Smooth muscle cell of trachea (primary cell): ENCODE measurements at places on chromosomes 11 and 22. TPM values are rescaled to one million over a fixed set of nuclear protein-coding genes. Genes with fewer than 3 reads are reported as not detected.

The SMTN gene
- total RNA-seq = 130 and 173 TPM in 2 replicates

The TRIM29 gene
- 0.17 TPM in 1 of 2 replicates, not detected in the other for total RNA-seq

The ANGPTL5 gene
- total RNA-seq = 0.66 and 1.3 TPM in 2 replicates

The SHISAL1 gene
- 1.2 and 9.6 TPM in 2 replicates for total RNA-seq

The CLMP gene
- 222 and 262 TPM in 2 replicates for total RNA-seq

The COA4 gene
- total RNA-seq = 42.8 and 49.2 TPM in 2 replicates

The ATXN10 gene
- total RNA-seq = 175 and 241 TPM in 2 replicates

The LARGE1 gene
- 21.4 and 38.2 TPM in 2 replicates for total RNA-seq

The SGSM1 gene
- not detected in 2 replicates for total RNA-seq

The INS gene
- not detected in 2 replicates for total RNA-seq

The CYP2D6 gene
- 0.15 and 0.33 TPM in 2 replicates for total RNA-seq

The C11orf65 gene
- total RNA-seq = 1.8 and 2.3 TPM in 2 replicates

The ABTB2 gene
- total RNA-seq = 4.5 and 9.6 TPM in 2 replicates

The THRSP gene
- total RNA-seq = 0.15 TPM in 1 of 2 replicates, not detected in the other

The SOX10 gene
- total RNA-seq = not detected in 2 replicates

The OR51F2 gene
- total RNA-seq = not detected in 2 replicates

The KRTAP5-8 gene
- total RNA-seq = not detected in 2 replicates

The TIMP3 gene
- 282 and 614 TPM in 2 replicates for total RNA-seq

The CST6 gene
- 0.17 TPM in 1 of 2 replicates, not detected in the other for total RNA-seq

The MMP8 gene
- under 0.01 and 0.33 TPM in 2 replicates for total RNA-seq

The RBMXL2 gene
- total RNA-seq = not detected in 2 replicates

The CNTN5 gene
- total RNA-seq = not detected in 2 replicates

The PNPLA5 gene
- 0.50 TPM in 1 of 2 replicates, not detected in the other for total RNA-seq

The LRRC32 gene
- total RNA-seq = 5.4 and 48.3 TPM in 2 replicates

The MRGPRX3 gene
- not detected in 2 replicates for total RNA-seq

The TP53AIP1 gene
- total RNA-seq = 0.15 TPM in 1 of 2 replicates, not detected in the other

The FAR1 gene
- total RNA-seq = 42.2 and 67.8 TPM in 2 replicates

The OR10S1 gene
- not detected in 2 replicates for total RNA-seq

The KDM4F gene
- not detected in 2 replicates for total RNA-seq

The MUC6 gene
- total RNA-seq = under 0.01 TPM in 1 of 2 replicates, not detected in the other
